Spleen (tissue), 13 donors: ENCODE measurements at places on chromosomes 2 and 18.

GRCh38 chr2:164146441-164146840 is 410.6 kb upstream of the FIGN start:
- no peak for DNase-seq

DNA sequence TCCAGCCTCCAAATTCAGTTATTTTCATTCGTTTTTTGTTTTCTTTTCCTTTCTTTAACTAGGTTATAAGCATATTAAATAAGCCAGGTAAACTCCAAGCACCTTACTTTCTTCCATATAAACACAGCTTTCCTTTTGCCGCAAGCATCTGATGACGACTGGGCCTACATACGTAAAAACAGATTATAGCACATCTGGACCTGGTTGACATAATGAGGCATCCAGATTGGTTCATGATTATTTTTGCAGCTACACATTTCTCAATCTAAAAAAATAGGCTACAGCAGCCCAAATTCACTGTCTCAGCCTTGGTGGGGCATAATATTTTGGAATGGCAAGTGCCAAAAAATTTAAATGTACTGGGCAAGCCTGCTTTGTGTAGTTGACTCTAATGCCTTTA is 7.7 kb downstream of the CYP1B1 start:
- DNase-seq: no peak

DNA sequence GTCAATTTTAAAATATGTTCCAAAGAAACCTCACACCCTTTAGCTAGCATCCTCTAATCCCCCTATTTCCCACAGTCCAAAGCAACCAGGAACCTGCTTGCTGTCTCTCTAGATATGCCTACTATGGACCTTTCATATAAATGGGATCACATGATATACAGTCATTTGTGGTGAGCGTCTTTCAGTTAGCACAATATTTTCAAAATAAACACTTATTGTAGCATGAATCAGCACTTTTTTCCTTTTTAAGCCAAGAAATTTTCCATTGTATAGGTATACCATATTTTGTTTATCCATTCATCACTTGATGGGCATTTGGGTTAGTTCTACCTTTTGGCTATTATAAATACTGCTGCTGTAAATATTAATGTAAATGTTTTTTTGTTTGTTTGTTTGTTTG is 223.0 kb upstream of the DOK6 start:
- DNase-seq: no peak

- no peak for DNase-seq
Measured at GRCh38 chr18:68017385-68017784, 500.9 kb upstream of the DSEL start.

GRCh38 chr2:19649785-19650380 is 251.9 kb downstream of the TTC32 start:
- DNase-seq: no peak

- no peak for DNase-seq
Measured at GRCh38 chr2:214328941-214329340, 81.9 kb upstream of the VWC2L start.

- no peak for DNase-seq
Measured at GRCh38 chr2:9692456-9693195, 61.8 kb upstream of the YWHAQ start.

DNA sequence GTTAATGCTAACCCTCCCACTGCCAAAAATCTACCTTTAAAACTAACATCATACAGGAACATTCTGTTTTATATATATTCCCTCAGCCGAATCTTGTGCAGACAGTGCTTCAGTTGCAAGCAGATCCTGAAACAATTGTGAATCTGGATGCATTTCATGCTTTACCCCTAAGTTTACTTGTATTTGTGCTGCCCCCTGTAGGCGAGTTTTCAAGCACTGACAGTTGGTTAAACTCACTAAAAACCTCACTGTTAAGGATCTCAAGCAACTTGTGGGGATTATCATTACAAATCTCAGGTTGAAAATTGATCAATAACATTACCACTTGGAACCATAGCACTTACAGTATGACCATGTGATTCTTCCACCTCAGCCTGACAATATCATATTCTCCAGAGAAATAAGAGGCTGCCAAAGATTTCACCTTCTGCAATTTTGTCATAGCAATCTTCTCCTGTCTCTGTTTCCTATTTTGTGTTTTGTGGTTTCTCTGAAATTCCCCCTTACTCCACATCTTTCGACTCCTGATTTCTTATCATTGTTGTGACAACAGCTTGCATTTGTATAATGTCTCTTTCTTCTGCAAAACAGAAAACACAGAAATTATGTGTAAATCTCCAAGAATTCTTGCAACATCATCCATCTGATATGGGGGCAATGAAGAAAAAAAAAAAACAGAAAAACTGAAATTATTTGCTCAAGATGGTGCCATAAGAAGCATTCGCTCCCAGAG is 354.6 kb upstream of the SETBP1 start:
- no peak for DNase-seq

DNA sequence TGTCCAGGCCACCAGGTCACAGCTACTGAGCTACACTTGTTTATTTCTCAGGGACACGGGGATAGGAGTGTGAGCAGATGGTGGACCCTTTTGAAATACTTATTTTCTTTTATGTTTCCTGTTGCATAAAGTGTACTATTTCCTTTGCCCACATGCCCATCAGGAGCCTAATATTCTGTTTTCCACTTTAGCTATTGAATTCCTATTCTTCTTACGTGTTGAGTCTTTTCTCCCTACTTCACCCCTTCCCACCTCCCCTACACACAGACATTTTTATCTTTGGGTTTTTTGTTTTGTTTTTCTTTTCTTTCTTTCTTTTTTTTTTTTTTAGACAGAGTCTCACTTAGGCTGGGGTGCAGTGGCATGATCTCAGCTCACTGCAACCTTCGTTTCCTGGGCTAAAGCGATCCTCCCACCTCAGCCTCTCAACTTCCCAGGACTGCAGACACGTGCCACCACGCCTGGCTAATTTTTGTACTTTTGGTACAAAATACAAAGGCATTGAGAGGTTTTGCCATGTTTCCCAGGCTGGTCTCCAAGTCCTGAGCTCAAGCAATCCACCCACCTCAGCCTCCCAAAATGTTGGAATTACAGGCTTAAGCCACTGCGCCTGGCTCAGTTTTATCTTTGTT is 5.2 kb upstream of the GPR55 start:
- no peak for DNase-seq

- peak; percentile 96 for DNase-seq
Measured at GRCh38 chr18:9614401-9615279, at the start of gene PPP4R1. Gene PPP4R1 (minus strand): TSS chr18:9614559. CDS start chr18:9614484, 75 bp downstream.

DNA sequence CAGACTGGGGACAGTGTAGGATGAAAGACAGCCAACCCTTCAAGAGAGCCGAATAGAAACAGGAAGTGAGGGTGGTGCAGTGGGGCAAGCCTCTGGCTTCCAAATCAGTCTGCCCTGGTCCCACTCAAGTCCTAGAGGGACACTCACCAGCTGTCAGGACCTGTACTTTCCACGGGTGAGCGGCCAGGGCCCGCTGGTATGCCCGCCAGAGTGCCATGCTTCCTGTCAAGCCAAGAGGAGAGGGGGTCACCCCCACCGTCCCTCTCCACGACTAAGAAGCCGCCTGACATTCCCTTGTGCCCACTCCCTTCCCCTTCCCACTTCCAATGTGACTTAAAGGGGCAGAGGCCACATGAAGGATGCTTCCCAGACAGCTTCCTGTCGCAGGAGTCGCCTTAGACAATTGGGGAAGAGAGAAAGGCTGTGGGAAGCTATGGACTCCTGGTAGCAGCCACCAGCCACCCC is 564 bp downstream of the MPV17 start:
- DNase-seq: peak; percentile 83

DNA sequence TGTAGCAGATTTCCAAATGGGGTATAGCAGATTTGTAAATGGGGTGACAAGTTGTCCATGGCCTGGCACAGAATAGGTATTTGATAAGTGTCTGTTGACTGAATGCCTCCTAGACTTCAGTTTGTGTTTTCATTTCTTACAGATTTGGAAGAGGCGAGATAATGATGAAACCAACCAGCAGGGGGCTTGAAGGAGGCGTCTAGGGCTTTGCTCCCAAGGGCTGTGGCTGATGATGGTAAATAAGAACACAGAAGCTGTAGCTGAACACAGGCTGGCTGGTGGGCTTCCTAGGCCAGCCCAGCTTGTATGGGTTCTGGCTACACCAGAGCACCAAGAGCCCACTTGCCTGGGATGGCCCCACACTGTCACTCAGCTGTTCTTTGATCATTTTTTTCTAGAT is 19.4 kb downstream of the SFTPB start:
- DNase-seq: no peak

- no peak for DNase-seq
Measured at GRCh38 chr2:231617059-231617926, 24.6 kb downstream of the TEX44 start.

GRCh38 chr2:30361751-30362394 is 85.2 kb upstream of the LCLAT1 start:
- DNase-seq: no peak

DNA sequence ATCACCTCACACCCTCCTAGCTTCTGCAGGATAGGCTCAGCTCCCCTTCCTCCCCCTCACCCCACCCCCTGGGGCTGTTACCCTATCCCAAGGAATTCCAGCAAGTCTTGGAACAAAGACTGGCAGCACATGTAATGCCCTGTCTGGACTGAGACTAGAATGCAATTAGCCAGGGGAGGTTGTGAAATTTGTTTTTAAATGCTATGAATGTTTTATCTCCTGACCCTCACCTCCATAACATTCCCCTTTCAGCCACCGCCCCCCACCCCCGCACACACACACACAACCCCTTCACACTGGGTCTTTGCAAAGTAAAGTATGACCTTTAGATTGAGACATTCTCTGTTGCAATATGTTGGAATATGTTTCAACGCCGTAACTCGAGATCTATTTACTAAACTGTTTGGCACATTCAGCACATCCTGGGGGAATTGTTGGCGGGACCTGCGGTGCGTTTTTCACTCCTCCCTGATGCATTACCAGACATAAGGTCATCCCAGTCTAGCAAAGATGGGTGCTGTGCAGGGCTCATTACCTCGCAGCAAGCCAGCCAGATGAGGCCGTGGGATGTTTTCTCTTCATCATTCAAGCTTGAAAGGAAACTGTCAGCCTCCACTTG is 290.7 kb upstream of the SLC14A2 start:
- DNase-seq: no peak

GRCh38 chr2:85995648-85996529 is 107.1 kb upstream of the ST3GAL5 start:
- peak; percentile 66 for DNase-seq

- no peak for DNase-seq
Measured at GRCh38 chr2:381941-382727, 94.2 kb upstream of the ALKAL2 start.

GRCh38 chr2:240041363-240041762 is 11.1 kb upstream of the OR6B2 start:
- no peak for DNase-seq

DNA sequence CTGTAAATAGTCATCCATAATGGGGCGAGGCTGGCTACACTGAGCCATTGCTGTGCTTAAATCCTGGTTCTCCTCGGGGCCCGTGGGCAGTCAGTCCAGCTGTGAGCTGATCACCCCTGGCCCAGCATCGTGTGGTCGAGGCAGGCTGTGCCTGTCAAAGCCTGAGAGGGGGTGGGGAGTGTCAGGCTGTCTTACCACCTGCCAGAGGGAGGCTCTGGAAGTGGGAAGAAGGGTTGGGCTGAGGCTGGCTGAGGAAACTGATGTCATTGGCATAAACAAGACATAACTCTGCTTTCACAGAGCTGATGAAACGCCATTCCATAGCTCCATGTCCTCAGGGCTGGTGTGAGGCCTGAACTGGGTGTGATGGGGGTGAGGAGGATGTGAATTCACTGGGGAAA is 49.7 kb downstream of the KLHL29 start:
- DNase-seq: peak; percentile 32

- no peak for DNase-seq
Measured at GRCh38 chr2:2464643-2465042, 133.6 kb upstream of the MYT1L start.

DNA sequence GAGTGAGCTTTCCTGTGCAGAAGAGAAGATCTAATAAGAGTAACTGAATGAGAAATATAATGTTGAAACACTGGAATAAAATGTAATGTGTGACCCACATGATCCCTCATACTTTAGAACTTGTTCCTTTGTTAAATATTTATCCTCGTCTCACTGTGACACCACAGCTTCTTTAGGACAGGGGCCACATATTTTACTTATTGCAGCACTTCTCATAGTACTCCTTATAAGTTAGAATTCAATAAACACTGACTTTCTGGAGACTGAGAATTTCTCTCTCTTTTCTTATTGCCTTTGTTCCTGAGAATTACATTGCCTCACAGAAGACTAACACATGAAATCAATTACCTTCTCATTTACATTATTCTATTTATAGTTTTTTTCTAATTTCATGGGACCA is 1234.6 kb upstream of the CHAC2 start:
- no peak for DNase-seq

GRCh38 chr2:85611217-85611704 is 605 bp downstream of the C2orf68 start:
- DNase-seq: no peak

DNA sequence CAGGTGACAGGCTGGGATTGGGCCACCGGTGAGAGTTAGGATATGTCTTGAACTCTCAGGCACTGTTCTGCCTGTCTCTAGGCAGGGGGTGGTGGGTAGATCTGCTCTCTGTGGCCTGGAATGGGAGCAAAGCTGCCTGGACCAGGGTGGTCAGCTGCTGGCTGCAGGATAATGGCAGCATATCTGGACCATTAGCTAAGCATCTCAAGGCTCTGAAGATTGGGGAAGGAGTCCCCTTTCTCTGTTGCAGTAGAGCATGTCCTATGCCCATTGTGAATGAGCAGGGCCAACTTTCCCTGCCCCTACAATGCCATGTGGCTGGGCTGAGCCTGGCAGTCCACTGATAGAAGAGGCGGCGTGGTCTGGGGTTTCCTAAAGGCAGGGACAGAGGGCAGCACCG is 34.6 kb downstream of the LOXHD1 start:
- no peak for DNase-seq
